ENCODE measurements at places on chromosomes 7 and 10. TPM values are rescaled to one million over a fixed set of nuclear protein-coding genes. Genes with fewer than 3 reads are reported as not detected.

RNLS gene
- 6.7 TPM for total RNA-seq

DNA sequence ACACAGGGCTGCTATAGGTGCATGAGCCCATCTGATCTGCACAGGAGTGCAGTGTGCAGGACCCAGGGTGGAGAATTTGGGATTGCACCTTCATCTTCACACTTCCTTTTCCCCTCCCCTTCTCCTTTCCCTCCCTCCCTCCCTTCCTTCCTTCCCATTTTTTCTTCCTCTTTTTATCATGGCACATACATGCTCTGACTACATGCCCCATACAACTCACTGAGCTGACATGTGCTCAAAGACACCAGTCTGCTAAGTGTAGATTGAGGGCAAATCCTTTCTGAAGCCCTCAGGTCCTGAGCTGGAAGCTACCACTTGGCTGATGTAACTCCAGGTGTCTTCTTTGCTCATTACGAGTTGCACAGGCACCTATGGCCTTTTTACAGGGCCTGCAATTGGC, 365.3 kb upstream of the ZNF32 start:
- H3K36me3 ChIP-seq: no peaks in the 10 kb centered on the region
- no peak overlapping the region for H3K4me3 ChIP-seq
- peaks cover 35% of the 10 kb centered on the region for H3K4me1 ChIP-seq
- no peak overlapping the region for H3K27ac ChIP-seq

DNA sequence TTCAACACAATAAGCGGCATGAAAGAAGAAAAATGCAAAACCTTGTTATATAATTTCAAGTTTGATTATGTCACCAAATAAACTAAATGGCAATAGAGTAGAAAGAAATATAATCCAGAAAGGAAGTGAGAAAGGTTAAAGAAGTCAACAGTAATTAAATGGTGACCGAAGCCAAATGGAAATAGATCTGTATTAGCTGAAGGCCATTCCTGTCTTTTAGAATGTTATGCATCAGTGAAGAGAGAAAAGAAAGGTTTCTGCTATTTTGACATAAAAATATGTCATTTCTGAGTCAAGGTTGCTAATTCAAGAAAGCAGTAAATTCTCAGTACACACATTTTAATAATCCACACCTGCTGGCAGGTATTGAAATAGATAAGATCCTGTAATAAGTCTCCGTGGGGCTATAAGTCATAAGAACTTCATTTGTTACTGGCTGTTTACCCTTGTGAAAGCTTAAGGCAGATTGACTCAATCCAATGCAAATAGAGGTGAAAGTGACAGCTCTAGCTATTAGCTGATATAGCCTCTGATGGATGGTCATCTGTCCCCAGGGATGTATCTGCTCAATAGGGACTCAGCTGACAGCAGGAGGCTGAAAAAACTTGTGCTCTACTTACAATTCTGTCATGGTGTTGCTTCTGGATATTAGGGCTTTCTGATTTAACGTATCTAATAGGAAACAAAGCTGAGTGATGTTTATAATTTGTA, 152.1 kb downstream of the FZD1 start:
- no peak overlapping the region for H3K27ac ChIP-seq
- no peak overlapping the region for H3K4me3 ChIP-seq
- H3K4me1 ChIP-seq: no peaks in the 10 kb centered on the region

DNA sequence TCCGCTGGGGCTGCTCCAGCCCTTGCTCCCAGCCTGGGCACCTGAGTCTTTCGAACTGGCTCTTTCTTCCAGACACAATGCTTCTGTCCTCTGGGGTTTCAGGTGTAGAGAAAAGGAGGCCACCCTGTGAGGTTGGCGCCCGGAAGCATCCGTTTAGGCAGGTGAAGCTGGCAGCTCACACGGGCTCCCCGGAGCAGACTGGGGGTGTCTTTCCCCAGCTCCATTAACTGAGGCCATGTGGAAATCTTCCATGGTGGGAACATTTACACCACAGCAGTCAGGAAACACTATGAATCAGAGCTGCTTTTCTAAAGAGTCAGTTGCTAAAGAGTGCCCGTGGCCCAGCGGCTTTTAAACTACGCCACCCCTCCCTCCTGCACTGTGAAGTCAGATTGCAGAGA, 29.2 kb downstream of the PRKAG2 start:
- H3K27me3 ChIP-seq: no peaks in the 10 kb centered on the region
- no peaks in the 10 kb centered on the region for H3K36me3 ChIP-seq
- DNase-seq: no peak
- H3K27ac ChIP-seq: no peak overlapping the region
- H3K4me1 ChIP-seq: peaks cover 11% of the 10 kb centered on the region
- no peak overlapping the region for H3K4me3 ChIP-seq

GRCh38 chr10:91022924-91023699, 102.2 kb upstream of the ANKRD1 start:
- peak overlapping the region; percentile 37 for H3K27ac ChIP-seq
- no peaks in the 10 kb centered on the region for H3K27me3 ChIP-seq
- peaks cover 10% of the 10 kb centered on the region for H3K4me1 ChIP-seq

All from esophagus muscularis mucosa (tissue), 4 donors.